ENCODE measurements at places on chromosomes 1 and 21.

GRCh38 chr1:9675393-9675792, 23.9 kb downstream of the PIK3CD start:
- DNase-seq, result no peak

GRCh38 chr1:14367451-14367850, 231.0 kb upstream of the KAZN start:
- no peak for DNase-seq

- DNase-seq, result no peak
These were observed 2.2 kb downstream of the CD46 start for GRCh38 chr1:207754011-207754410.

DNA sequence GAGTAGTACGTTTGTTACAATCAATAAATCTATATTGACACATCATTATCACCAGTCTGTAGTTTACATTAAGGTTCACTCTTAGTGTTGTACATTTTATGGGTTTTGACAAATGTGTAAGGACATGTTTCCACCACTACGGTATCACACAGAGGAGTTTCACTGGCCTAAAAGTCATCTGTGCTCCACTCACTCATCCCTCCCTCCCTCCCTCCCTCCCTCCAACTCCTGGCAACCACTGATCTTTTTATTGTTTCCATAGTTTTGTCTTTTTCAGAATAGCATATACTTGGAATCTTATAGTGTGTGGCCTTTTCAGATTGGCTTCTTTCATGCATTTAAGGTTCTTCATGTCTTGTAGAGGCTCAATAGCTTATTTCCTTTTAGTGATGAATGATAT, 44.1 kb upstream of the RHOU start:
- no peak for DNase-seq

GRCh38 chr1:242132121-242132817, 133.4 kb upstream of the MAP1LC3C start:
- no peak for DNase-seq

Data from activated CD8-positive, alpha-beta memory T cell treated with anti-CD3 and anti-CD28 coated beads for 48 hours (primary cell).